Epithelial cell of proximal tubule (primary cell): ENCODE measurements at places on chromosomes 1 and 21. TPM values are rescaled to one million over a fixed set of nuclear protein-coding genes. Genes with fewer than 3 reads are reported as not detected.

- DNase-seq: no peak
Observed at GRCh38 chr21:26489781-26490180, 83.3 kb downstream of the CYYR1 start.

TRPM2 gene
- total RNA-seq: 0.52 and 1.7 TPM in 2 replicates

MAEL gene
- total RNA-seq: not detected in 2 replicates

CLEC20A gene
- not detected in 2 replicates for total RNA-seq

- no peak for DNase-seq
Observed at GRCh38 chr1:79151006-79151796, 144.7 kb upstream of the ADGRL4 start.

DNA sequence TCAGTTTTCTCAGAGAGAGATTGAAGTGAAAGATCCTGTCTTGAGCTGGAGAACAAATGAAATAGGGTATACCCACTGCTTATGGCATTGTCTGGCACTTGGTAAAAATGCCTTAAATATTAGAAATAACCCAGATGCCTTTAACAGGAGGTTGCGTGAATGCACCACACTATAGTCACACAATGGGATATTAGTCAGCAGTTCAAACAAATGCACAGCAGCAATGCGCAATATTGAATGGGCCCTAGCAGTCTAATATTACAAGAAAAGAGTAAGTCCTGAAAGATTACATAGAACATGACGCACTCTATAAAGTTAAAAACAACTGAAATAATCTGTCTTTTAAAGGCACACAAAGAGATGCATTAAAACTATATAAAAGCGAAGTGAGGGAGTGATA, 161.1 kb downstream of the EDEM3 start:
- DNase-seq: no peak

DNA sequence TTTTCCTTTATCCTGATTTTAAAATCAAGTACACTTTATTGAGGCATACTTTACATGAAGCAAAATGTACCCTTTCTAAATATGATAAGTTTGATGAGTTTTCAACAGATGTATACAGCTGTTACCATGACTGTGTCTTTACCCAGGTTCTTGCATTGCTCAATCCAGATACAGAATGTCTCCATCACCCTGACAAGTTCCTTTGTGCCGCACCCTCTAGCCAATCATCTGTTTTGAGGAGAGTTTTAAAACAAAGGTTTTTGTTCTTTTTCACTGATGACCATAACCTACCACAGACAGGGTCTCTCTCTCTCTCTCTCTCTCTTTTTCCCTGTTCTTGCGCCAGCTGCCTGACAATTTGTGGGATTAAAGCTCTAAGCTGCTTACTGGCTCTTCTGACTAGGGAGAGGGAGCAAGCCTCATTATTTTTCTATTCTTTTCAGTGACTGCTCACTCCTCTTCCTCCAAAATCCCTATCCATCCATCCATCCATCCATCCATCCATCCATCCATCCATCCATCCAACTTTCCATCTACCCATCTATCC, 1.2 kb upstream of the KCNE1 start:
- DNase-seq: no peak

DNA sequence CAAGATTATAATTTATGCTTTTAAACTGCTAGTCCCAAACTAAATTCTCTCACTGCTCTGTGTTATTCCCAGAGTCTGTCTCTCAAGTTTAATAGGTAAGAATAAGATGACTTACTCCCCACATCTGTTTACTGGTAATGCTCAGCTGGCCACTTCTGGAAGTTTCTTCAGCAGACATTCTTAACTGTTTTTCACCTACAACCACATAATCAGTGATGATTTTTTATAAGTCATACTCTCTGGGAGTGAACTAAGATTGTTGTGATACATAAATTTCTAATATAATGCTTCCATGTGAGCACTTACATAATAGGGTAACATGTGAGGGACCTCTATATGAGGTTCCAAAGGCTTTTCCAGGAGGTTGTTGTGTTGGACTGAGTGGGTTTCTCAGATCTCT, 8.7 kb downstream of the SLAMF7 start:
- DNase-seq: no peak

NBPF20 gene
- 1.0 and 1.9 TPM in 2 replicates for total RNA-seq
